ENCODE measurements at places on chromosomes 3 and 15.
A peak's percentile ranks its signal among the peaks of the same experiment; 100 is the strongest.

- DNase-seq, result no peak
Measured at GRCh38 chr3:106068795-106069194, 200.0 kb upstream of the CBLB start.

GRCh38 chr3:151925876-151926275, 52.4 kb downstream of the SUCNR1 start:
- peak; percentile 77 for DNase-seq

DNA sequence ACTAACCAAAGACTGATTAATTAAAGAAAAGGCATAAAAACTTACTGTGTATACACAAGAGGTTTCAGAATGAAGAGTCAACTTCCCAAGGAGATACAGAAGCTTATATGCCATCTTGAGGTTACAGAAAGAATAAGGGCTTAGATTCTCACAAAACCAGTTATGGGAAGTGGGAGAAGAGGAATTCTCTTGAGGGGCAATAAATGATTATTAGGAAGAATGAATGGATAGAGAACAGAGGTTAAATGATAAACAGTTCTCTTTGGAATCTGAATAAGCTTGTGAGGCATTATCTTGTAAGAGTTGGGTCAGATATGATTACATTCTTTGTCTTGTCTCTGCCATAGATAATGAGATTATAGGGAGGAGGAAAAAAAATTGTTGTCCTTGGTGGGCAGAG, 126.7 kb upstream of the SPATA16 start:
- DNase-seq, result no peak

- DNase-seq, result no peak
Measured at GRCh38 chr3:124407260-124407659, 323.0 kb upstream of the UMPS start.

DNA sequence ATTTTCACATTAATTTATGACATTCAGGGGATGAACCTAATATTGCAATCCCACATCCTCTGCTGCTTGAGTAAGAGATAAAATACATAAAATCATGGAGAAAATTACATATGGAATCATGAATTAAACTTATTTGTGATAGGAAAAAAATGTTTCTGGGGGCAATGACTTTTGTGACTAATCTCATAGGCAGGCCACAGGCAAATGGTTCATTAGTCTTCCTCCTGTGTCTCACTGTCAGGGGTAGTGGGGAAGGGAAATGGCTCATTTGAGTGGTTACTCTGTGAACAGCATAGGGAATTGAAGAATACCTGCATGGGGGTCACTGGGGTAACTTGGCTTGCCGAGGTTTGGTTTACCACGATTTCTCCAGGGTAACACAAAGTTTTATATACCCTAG, 72.0 kb downstream of the TFG start:
- DNase-seq, result no peak

- DNase-seq, result no peak
Measured at GRCh38 chr3:101719604-101720185, 4.7 kb upstream of the CEP97 start.

GRCh38 chr3:188701485-188701969, 470.2 kb upstream of the TPRG1 start:
- DNase-seq, result no peak

GRCh38 chr3:117104381-117104780, 394.8 kb downstream of the TUSC7 start:
- no peak for DNase-seq

GRCh38 chr3:40911928-40912327, 287.4 kb upstream of the CTNNB1 start:
- no peak for DNase-seq

DNA sequence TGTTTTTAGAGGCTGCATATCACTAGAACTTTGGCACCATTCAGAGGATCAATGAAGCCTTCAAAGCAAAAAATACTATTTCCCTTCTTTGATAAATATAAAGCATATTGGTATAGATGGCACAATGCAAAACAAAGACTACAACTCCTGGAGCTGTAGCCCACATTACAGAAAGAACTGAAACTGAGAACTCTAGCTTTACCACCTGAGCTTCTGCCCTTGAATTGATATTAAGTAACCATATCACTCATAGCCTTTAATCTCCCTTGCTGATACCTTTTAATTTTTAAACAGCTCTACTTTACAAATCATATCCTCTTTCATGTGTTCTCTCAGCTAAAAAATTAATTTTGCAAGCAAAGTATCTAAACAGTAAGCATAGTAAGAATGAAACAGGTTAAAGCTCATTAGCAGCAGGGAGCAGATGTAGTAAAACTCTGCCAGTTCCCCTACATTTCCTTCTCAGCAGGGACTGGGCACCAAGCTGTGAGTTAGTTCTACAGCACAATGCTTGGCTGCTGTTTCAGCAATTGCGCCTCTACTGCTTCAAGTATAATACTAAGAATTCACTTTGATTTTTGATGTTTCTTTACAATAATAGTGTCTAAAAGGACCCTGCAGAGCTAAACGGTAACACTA, 97.9 kb upstream of the NANOGP8 start:
- no peak for DNase-seq

GRCh38 chr15:98282656-98283332, 322.3 kb downstream of the ARRDC4 start:
- no peak for DNase-seq

GRCh38 chr3:4322635-4323034, 19.5 kb downstream of the SETMAR start:
- DNase-seq, result peak; percentile 12

- DNase-seq, result peak; percentile 13
Measured at GRCh38 chr15:95262866-95263564, 1031.7 kb downstream of the MCTP2 start.

DNA sequence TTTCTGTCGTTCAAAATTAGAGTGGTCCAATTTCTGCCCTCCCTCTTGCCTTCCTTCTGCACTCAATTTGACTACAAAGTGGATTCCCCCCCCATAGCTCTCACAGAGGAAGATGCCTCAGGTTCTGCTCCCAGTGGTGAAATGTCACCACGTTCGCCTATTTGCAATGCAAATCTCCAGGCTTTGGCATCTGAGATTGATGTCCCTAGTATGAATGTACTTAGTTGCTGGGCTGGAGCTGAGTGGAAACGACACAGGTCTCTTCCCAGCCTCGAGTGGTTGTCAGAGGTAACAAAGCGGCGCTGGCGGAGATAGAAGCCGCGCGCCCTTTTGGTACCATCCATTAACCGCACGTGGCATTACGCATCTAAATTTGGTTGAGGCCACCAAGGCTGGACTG, 860.1 kb downstream of the MCTP2 start:
- DNase-seq, result no peak

DNA sequence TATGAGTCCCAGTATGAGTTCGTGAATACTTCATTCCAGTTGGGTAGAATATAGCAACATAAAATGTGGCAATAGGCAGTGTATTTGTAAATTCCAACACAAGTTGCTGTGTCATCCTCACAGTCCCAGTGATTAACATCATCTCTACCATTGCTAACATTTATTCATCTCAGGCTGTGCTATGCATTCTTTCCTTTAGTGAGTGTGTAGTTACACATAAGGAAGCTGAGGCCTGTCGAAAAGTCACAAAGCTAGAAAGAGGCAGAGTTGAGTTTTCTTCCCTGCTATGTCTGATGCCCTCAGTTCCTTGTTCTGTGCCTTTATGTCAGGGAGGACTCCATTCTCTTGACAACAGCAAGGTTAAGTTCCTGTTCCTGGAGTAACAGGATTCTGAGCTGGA, 96.4 kb downstream of the FNDC3B start:
- DNase-seq, result peak; percentile 17

DNA sequence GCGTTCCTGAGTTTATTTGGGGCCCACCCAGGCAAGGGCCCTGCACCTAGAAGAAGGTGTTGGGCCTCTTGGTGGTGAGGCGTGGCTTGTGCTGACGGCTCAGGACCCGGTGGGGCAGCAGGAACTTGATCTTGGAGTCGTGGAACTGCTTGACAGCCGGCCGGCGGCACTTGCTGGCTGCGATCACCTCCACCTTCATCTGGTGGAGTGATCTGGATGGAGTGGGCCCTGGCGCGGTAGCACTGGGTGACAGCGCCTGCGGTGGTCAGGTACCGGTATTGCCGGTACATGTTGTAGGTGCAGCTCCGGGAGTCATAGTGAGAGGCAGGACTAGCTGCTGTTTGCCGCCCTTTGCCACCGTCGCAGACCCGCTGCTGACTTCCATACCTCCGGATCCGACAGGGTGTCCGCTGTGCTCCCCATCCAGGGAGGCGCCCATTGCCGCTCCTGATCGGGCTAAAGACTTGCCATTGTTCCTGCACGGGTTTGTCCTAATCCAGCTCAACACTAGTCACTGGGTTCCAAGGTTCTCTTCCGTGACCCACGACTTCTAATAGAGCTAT, 136.8 kb downstream of the ANO10 start:
- no peak for DNase-seq

DNA sequence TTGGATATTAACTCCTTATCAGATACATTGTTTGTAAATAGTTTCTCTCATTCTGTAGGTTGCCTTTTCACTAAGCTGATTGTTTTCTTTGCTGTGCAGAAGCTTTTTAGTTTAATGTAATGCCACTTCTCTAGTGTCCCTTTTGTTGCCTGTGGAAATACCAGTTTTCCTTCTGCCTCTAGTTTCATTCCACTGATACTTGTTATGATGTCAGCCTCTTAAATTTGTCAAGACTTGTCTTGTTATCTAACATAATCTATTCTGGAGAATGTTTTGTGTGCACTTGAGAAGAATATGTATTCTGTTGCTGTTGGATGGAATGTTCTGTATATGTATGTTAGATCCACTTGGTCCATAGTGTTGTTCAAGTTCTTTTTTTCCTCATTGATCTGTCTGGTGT, 18.0 kb upstream of the CEP152 start:
- no peak for DNase-seq
